Esophagus muscularis mucosa (tissue), 4 donors: ENCODE measurements at places on chromosomes 5 and 9. TPM values are rescaled to one million over a fixed set of nuclear protein-coding genes. Genes with fewer than 3 reads are reported as not detected.

GRCh38 chr5:55650386-55650785 lies 61.7 kb downstream of the SLC38A9 start:
- peaks cover 4% of the 10 kb centered on the region for H3K4me1 ChIP-seq
- H3K27me3 ChIP-seq = no peaks in the 10 kb centered on the region
- H3K36me3 ChIP-seq = no peaks in the 10 kb centered on the region
- H3K27ac ChIP-seq = no peak overlapping the region
- no peak overlapping the region for H3K4me3 ChIP-seq

Gene PCDH1
- total RNA-seq = 18.7 TPM

- DNase-seq = no peak
- no peaks in the 10 kb centered on the region for H3K27me3 ChIP-seq
- no peak overlapping the region for H3K4me3 ChIP-seq
- no peaks in the 10 kb centered on the region for H3K36me3 ChIP-seq
These were observed 8.5 kb downstream of the GFPT2 start for GRCh38 chr5:180344696-180344999.

GRCh38 chr5:1052076-1052475 lies 43.5 kb downstream of the NKD2 start:
- H3K36me3 ChIP-seq = peaks cover 66% of the 10 kb centered on the region
- H3K27me3 ChIP-seq = no peaks in the 10 kb centered on the region

DNA sequence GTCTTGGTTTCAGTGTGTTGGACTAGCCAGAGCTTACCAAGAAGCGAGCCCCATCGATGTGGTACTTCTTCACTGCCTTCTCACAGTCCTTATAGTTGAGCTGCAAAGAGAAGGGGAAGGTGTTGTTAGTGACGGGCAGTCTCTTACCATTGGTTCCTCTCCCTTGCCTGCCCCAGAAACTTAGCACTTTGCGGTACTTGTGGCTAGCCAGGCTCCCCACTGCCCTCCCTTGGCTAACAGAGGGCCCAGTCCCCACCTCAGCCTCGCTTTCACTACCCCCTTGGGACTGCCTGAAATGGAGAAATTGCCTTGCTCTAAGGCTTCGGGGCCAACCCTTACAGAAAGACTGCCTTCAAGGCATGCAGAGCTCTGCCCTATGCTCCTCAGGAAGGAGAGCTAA lies 4.3 kb downstream of the LCP2 start:
- H3K4me1 ChIP-seq = peaks cover 11% of the 10 kb centered on the region
- DNase-seq = no peak
- H3K27ac ChIP-seq = no peak overlapping the region
- no peaks in the 10 kb centered on the region for H3K27me3 ChIP-seq
- H3K4me3 ChIP-seq = no peak overlapping the region
- H3K36me3 ChIP-seq = no peaks in the 10 kb centered on the region
